Thyroid gland (tissue), 4 donors: ENCODE measurements at places on chromosomes 11 and 22.

- peak overlapping the region; percentile 64 for H3K4me3 ChIP-seq
- H3K27me3 ChIP-seq = no peaks in the 10 kb centered on the region
- DNase-seq = no peak
- H3K36me3 ChIP-seq = peaks cover 2% of the 10 kb centered on the region
- peaks cover 5% of the 10 kb centered on the region for H3K4me1 ChIP-seq
Observed at GRCh38 chr22:30668386-30668710, 673 bp upstream of the DUSP18 start.

GRCh38 chr11:67420147-67420645 is 4.7 kb downstream of the CARNS1 start:
- H3K36me3 ChIP-seq = no peaks in the 10 kb centered on the region
- no peaks in the 10 kb centered on the region for H3K27me3 ChIP-seq
- peaks cover 16% of the 10 kb centered on the region for H3K4me1 ChIP-seq
- peak overlapping the region; percentile 58 for H3K27ac ChIP-seq

DNA sequence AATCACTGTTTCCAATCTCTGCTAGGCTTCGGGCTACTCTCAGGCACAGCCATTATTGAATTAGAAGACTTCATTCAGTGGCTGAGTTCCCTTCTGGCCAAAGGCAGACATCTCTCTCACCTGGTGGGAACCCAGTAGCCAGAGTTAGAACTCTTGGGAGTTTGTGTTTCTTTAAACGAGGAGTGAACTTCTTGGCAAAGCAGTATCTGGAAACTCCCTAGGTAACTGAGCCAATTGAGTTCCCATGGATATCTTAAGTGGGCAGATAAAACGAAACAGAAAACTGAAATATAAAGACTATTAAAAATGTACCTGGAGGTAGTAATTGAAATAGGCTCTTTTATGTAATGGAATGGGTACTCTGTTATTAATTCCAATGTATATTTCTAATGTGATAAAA is 125.6 kb downstream of the NELL1 start:
- no peaks in the 10 kb centered on the region for H3K4me1 ChIP-seq
- H3K27ac ChIP-seq = no peak overlapping the region
- H3K36me3 ChIP-seq = no peaks in the 10 kb centered on the region

- H3K36me3 ChIP-seq = no peaks in the 10 kb centered on the region
- H3K27ac ChIP-seq = no peak overlapping the region
- no peak overlapping the region for H3K4me3 ChIP-seq
- H3K27me3 ChIP-seq = no peaks in the 10 kb centered on the region
- DNase-seq = no peak
- peaks cover 3% of the 10 kb centered on the region for H3K4me1 ChIP-seq
Observed at GRCh38 chr11:67409261-67409666, 5.4 kb downstream of the TBC1D10C start.

DNA sequence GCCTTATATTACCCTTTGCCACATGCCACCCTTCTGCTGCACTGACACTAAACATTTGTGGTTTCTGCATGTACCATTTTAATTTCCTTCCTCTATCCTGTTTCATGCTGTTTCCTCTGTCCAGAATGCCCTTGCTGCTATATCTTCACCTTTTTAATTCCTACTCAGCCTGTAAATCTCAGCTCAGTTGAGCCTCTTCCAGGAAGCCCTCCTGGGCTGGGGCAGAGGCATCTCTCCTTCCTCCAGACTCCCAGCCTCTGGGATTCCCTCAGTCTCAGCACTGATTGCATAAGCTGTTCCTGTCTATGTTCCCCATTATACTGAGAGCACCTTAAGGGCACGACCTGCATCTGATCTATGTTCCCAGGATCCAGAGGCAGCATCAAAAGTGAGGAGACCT is 98.7 kb downstream of the RNF169 start:
- no peak for DNase-seq
- peaks cover 17% of the 10 kb centered on the region for H3K36me3 ChIP-seq
- H3K4me3 ChIP-seq = no peak overlapping the region
- H3K4me1 ChIP-seq = no peaks in the 10 kb centered on the region
- no peak overlapping the region for H3K27ac ChIP-seq

DNA sequence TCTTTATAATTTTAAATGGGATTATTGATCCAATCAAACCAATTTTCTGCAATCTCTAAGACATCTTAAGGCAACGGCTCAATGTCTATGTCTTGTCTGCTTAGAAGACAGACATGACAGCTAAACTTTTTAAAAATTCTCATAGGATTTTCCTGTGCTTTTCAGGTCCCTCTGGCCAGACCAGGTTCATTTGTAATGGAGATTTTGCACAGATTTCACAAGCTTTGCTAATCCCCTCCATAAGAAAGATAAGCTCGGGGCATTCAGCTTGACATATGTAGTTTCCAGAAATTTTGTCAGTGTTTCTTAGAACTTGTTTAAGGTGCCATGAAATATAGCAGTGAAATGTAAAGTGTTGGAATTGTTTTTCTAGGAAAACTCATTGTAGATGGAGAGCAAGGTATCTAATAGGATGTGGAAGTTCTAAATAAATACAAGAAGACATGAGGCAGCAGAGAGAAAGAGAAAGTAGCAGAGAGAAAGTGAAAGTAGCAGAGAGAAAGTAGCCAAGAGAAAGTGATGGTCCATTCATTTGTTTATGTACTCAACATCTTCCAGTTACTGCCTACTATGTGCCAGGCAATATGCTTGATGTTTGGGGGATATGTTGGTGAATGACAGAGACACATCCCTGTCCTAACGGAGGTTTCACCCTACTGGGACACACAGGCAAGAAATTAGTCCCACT is 219.1 kb upstream of the ARHGAP42 start:
- no peaks in the 10 kb centered on the region for H3K36me3 ChIP-seq
- DNase-seq = no peak
- no peak overlapping the region for H3K27ac ChIP-seq
- H3K4me1 ChIP-seq = no peaks in the 10 kb centered on the region
- no peak overlapping the region for H3K4me3 ChIP-seq

DNA sequence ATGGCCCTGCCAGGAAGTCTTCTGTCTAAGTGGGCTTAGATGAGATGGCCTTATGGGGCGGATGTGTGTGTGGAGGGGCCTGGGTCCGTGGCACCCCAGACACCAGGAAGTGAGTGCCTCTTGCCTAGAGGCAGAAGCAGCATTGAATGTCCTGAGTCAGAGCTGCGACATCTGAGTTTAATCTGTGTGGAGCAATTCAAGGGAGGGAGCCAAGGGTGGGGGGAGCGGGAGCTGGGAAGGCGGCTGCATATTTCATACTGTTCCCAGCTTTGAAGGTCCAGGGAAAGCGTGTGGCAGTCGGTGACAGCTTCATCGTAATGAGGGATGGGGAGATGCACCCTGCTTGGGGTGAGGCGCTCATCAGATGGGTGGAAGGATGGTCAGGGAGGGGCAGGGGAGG is 73.5 kb upstream of the THY1 start:
- no peak for DNase-seq
- no peak overlapping the region for H3K27ac ChIP-seq
- H3K27me3 ChIP-seq = no peaks in the 10 kb centered on the region
- no peaks in the 10 kb centered on the region for H3K36me3 ChIP-seq

GRCh38 chr22:44735518-44736428 is 16.6 kb upstream of the ARHGAP8 start:
- no peaks in the 10 kb centered on the region for H3K4me1 ChIP-seq
- peak; percentile 76 for DNase-seq
- no peak overlapping the region for H3K4me3 ChIP-seq
- no peaks in the 10 kb centered on the region for H3K36me3 ChIP-seq
- H3K27me3 ChIP-seq = no peaks in the 10 kb centered on the region
- H3K27ac ChIP-seq = no peak overlapping the region

GRCh38 chr11:106464728-106465127 is 387.3 kb downstream of the AASDHPPT start:
- no peaks in the 10 kb centered on the region for H3K27me3 ChIP-seq
- H3K4me1 ChIP-seq = no peaks in the 10 kb centered on the region
- H3K36me3 ChIP-seq = no peaks in the 10 kb centered on the region
- no peak overlapping the region for H3K4me3 ChIP-seq

- H3K27ac ChIP-seq = no peak overlapping the region
- no peaks in the 10 kb centered on the region for H3K36me3 ChIP-seq
- DNase-seq = no peak
- no peaks in the 10 kb centered on the region for H3K27me3 ChIP-seq
Observed at GRCh38 chr22:49229483-49230193, 598.0 kb downstream of the BRD1 start.

GRCh38 chr11:36230779-36231699 is 58.2 kb downstream of the COMMD9 start:
- no peak overlapping the region for H3K4me3 ChIP-seq
- H3K36me3 ChIP-seq = no peaks in the 10 kb centered on the region
- DNase-seq = no peak
- no peaks in the 10 kb centered on the region for H3K27me3 ChIP-seq
- no peak overlapping the region for H3K27ac ChIP-seq
- no peaks in the 10 kb centered on the region for H3K4me1 ChIP-seq

GRCh38 chr11:9681583-9682372 is 17.9 kb downstream of the SWAP70 start:
- peak; percentile 12 for DNase-seq
- H3K4me3 ChIP-seq = no peak overlapping the region
- no peaks in the 10 kb centered on the region for H3K36me3 ChIP-seq
- H3K4me1 ChIP-seq = peaks cover 14% of the 10 kb centered on the region
- H3K27ac ChIP-seq = no peak overlapping the region

DNA sequence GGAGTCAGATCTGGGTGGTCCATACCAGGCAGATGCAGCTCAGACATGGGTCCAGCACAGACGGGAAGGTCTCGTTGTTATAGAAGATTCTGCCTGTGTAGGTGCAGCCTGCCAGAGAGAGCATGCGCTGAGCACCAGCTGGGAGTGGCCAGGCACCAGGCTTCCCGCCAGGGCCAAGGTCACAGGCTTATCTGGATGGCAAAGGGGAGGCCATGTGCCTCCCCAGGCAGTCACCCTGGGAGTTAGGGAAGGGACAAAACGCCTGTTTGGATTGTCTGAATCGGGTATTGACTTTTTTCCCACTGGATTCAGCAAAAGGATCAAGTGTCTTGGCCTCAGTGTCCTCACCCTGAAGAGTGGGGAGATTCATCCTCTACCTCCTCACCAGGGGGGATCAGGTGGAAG is 26.5 kb downstream of the PGA5 start:
- no peaks in the 10 kb centered on the region for H3K4me1 ChIP-seq
- no peak overlapping the region for H3K27ac ChIP-seq
- H3K27me3 ChIP-seq = no peaks in the 10 kb centered on the region
- H3K4me3 ChIP-seq = no peak overlapping the region
- H3K36me3 ChIP-seq = no peaks in the 10 kb centered on the region
- no peak for DNase-seq

DNA sequence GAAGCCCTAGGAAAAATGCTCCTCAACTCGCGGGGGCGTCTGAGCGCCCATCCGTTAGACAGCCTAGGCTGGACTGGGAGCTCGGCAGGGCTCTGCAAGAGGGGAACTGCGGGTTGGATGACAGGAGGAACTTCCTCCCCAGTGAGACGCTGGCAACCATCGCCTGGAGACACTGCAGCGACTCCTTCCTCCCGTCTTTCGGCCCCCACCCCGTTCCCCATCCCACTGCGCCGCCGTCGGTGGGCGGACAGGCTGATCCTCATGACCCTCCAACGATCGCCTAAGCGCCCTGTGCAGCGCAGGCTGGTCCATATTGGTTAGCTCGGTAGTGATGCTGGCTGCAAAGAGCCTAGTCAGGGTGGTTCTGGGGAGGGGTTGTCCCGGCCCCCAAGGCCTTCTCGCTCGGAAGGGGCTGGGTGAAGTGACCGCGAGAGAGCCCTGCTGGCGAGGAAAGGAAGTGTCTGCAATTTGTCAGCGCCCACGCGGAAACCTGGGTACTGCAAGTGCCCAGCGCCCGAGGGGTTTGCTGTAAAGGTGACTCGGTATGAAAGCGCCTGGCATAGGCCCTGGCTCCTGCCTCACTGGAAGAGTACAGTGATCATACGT is 638 bp downstream of the NRGN start:
- peak overlapping the region; percentile 49 for H3K4me3 ChIP-seq
- H3K27ac ChIP-seq = no peak overlapping the region
- H3K36me3 ChIP-seq = no peaks in the 10 kb centered on the region
- H3K4me1 ChIP-seq = peaks cover 9% of the 10 kb centered on the region

GRCh38 chr11:1875093-1875850 is 16.4 kb downstream of the PRR33 start:
- H3K4me1 ChIP-seq = peaks cover 9% of the 10 kb centered on the region
- no peak for DNase-seq
- no peak overlapping the region for H3K4me3 ChIP-seq
- peak overlapping the region; percentile 17 for H3K27ac ChIP-seq

GRCh38 chr22:50027639-50028537 is 15.3 kb upstream of the IL17REL start:
- H3K36me3 ChIP-seq = no peaks in the 10 kb centered on the region
- no peaks in the 10 kb centered on the region for H3K27me3 ChIP-seq
- no peak overlapping the region for H3K27ac ChIP-seq
- no peak overlapping the region for H3K4me3 ChIP-seq
- peak; percentile 87 for DNase-seq
- H3K4me1 ChIP-seq = peaks cover 28% of the 10 kb centered on the region

DNA sequence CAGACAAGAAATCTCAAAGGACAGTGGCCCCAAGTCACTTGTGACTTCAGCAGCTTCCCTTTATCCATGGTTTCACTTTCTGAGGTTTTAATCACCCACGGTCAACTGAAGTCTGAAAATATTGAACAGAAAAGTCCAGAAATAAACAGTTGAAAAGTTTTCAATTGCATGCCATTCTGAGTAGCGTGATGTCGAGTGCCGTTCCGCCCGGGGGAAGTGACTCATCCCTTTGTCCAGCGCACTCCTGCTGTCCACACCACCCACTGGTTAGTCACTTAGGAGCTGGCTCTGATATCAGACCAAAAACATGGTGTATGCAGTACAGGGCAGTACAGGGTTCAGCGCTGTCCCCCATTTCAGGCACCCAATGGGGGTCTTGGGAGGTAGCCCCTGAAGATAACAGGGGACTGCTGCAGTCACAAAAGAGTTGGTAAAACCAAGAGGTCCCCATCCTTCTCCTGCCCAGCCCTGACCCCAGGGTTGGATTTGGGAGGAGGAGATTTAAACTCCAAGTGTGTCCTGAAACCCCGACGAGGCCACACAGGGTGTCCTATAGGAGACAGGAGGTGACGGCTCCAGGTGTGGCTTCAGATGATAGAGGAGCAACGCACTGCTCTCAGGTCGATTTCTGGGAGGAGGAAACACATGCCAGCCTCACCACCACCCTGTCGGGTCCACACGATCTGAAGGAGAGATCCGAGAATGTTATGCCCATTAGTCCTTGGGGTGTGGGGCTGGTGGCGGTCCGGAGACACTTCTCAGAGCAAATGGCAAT is 390.1 kb downstream of the CTTN start:
- no peaks in the 10 kb centered on the region for H3K27me3 ChIP-seq
- no peaks in the 10 kb centered on the region for H3K36me3 ChIP-seq
- no peak overlapping the region for H3K4me3 ChIP-seq
- no peak for DNase-seq
- H3K27ac ChIP-seq = no peak overlapping the region
